Progenitor cell of endocrine pancreas (in vitro differentiated cells): ENCODE measurements at places on chromosomes 6 and 20. TPM values are rescaled to one million over a fixed set of nuclear protein-coding genes. Genes with fewer than 3 reads are reported as not detected.

DNA sequence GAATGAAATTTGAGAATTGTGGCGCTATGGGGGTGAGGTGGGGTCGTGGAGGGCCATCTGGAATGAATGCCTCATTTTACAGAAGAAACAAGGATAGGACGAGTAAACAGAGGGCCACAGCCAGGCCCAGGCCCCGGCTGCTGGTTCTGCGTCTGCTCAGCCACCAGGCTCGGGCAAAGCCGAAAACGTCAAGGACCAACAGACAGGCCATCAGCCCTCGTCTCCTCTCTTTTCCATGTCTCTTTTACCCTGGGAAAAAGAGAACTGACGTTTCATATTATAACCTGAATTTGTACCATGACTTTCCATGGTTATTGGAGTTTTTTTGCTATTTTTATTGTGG is 212.4 kb upstream of the ARID1B start:
- DNase-seq = no peak

GRCh38 chr6:107665382-107665781 is 158.7 kb downstream of the SCML4 start:
- no peak for DNase-seq

DNA sequence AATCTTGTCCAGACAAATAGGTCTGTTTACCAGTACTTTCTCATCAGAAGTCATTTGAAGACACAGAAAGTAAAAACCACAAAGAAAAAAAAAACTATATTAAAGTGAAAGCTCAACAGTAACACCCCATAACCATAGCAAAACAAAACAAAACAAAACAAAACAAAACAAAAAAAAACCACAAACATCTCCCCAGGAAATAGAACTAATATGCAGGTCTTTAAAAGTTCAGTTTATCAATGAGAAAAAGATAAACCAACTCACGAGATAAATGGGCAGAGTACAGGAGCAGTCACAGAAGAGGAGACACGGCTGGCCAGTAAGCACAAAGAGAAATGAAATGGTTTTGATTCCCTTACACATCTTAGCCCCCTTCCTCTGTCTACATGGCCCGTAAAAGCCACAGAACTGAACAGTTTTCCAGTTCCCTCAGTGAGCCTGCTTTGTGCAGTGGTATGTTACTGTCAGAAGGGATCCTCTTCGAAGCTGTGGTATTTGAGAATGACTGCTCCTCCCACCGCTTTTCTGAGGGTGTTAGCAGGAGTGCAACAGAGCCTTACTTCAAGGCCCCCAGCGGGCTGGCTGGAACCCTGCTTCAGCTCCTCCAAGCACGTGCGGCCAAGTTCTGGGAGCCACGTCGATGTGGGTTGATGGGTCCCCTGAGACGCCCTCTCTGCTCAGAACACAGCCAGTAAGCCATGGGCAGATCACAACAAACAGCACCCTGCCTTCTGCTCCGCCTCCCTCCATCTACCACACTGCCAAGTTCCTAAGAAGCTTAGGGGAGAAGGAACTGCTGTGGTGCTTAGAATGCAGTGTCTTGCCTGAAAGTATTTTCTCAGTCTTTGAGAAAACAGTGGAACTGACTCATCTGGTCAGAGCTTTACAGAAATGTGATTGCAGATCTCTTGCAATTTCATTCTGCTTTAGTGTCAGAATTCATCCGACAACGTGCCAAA is 14.0 kb downstream of the UST start:
- DNase-seq = no peak

GRCh38 chr6:165877192-165877591 is 214.2 kb upstream of the PDE10A start:
- no peak for DNase-seq

- no peak for DNase-seq
These were observed 44.9 kb upstream of the DUSP22 start for GRCh38 chr6:247351-247750.

GRCh38 chr20:10060226-10060625 is 25.4 kb downstream of the ANKEF1 start:
- no peak for DNase-seq

DNA sequence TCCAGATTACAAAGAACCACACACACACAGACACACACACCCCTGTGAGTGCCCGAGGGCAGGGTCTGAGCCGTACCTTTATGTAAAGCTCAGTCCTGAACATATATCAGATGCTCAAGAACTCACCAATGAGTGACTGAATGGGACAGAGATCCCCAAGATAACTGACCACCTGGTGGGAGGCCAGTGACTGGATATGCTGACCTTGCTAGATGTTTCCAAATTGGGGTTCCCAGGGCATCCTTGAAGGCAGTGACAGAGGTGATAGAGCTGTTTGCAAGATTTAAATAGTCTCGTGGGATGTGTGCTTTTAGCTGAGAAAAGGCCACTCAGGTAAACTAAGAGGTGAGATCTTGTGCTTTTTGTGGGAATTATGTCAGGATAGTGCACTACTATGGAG is 39.3 kb downstream of the KCNK17 start:
- no peak for DNase-seq

- no peak for DNase-seq
These were observed 47.5 kb upstream of the NHSL1 start for GRCh38 chr6:138546733-138547185.

GRCh38 chr6:76472858-76473257 is 400.4 kb upstream of the IMPG1 start:
- DNase-seq = no peak

DNA sequence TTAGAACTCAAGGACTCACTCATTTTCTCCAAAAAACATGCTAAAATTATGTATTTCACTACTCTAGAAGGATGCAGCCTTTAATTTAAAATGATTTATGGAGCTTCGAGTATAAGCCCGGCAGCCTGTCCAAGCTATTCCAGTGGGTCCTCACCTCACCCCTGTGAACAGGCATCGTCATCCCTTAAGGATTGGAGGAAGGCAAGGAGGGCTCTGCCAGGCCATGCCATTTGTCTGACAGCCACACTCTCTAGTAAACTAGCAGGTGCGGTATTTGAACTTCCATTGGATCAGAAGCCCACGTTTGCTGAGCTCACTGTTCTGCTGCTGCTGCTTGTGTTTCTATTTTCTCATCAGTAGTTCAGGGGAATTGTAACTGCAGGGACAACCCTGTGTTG is 39.8 kb upstream of the NAA20 start:
- no peak for DNase-seq

DNA sequence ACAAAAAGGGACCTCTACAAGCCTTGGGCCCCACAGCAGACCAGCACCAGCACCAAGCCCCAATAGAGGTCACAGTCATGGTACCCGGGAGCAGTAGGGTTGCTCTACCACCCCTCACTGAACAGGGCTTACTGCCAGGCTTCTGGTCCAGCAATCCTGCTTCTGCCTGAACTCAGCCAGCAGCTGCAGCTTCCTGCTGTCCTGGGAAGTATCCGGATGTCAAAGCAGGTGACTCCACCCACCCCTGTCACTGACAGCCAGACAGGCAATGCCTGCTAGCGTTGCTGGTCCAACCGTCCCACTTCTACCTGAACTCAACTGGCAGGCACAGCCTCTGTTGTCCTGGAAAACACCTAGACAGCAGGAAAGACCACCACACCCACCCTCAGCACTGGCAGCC is 47.0 kb upstream of the PCSK2 start:
- no peak for DNase-seq

GRCh38 chr6:14953836-14954235 is 292.0 kb upstream of the JARID2 start:
- no peak for DNase-seq

GRCh38 chr6:3328145-3328544 is 69.4 kb downstream of the PSMG4 start:
- DNase-seq = no peak

- DNase-seq = no peak
These were observed 662.6 kb downstream of the BCKDHB start for GRCh38 chr6:80769106-80769505.

GRCh38 chr6:154331750-154332149 is 24.9 kb downstream of the IPCEF1 start:
- no peak for DNase-seq

GRCh38 chr6:137402143-137402680 is 92.0 kb downstream of the OLIG3 start:
- no peak for DNase-seq

DNA sequence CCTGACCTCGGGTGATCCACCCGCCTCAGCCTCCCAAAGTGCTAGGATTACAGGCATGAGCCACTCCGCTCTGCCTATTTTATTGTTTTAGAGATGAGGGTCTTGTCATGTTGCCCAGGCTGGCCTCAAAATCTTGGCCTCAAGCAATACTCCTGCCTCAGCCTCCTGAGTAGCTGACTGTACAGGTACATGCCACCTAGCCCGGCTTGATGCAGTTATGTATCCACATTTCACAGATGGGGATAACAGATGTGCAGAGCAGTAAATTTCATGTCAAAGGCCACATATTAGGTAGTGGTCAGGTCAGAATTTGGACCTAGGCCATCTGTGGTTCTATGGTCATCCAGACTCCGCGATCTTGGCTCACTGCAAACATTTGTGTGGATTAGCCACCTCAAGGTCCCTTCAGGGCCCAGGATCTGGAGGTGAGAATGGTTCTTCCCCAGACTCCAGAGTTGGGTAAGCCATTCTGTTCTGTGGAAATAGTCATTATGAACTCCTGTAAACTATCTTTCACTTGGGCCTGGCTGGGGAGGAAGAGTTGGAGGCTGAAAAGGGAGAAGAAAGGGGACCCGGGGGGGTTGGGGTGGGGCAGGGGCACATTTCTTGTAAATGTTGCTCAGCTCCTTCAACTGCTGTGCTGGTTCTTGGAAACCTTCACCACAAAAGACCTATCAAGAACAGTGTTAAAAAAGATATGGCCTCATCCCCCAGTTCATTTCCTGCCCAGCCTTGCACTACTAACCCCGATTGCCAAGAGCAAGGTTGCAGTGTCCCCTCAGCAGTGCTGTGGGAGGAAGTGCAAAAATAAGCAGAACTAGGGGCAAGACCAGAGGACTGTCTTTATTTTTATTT is 13.0 kb downstream of the PIM1 start:
- DNase-seq = no peak

GRCh38 chr20:41411391-41411847 is 44.8 kb upstream of the EMILIN3 start:
- DNase-seq = no peak

GRCh38 chr6:81988871-81989270 is 236.4 kb upstream of the TENT5A start:
- no peak for DNase-seq

- no peak for DNase-seq
These were observed 193.7 kb downstream of the GJA10 start for GRCh38 chr6:90088009-90088408.

- no peak for DNase-seq
These were observed 62.6 kb upstream of the TMEM244 start for GRCh38 chr6:129923530-129924250.

GRCh38 chr6:83199173-83199862 is 6.2 kb downstream of the RWDD2A start:
- no peak for DNase-seq

- DNase-seq = no peak
These were observed 600.4 kb upstream of the JAG1 start for GRCh38 chr20:11274141-11274594.

DNA sequence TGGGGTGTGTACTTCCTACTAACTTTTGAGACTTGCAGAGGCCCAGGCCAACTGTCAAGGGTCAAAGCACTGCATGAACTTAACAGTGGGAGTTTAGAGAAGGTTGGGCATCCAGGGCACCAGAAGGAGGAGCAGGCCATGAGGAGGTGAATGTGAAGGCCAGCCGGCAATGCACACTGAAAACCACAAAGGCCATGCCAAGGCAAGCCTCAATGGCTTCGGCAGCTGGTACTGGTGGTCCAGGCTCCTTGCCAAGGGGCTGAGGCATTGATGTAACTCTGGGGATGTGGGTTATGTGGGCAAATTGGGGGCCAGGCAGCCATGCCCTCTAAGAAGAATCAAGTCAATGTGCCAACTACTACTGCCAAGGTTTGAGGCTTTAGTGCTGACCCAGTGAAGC is 222.4 kb downstream of the UNC5CL start:
- DNase-seq = no peak

- DNase-seq = no peak
These were observed 94.4 kb upstream of the PRDM1 start for GRCh38 chr6:105991561-105992314.

- DNase-seq = no peak
These were observed 257.7 kb downstream of the FARS2 start for GRCh38 chr6:5518936-5519491.

DNA sequence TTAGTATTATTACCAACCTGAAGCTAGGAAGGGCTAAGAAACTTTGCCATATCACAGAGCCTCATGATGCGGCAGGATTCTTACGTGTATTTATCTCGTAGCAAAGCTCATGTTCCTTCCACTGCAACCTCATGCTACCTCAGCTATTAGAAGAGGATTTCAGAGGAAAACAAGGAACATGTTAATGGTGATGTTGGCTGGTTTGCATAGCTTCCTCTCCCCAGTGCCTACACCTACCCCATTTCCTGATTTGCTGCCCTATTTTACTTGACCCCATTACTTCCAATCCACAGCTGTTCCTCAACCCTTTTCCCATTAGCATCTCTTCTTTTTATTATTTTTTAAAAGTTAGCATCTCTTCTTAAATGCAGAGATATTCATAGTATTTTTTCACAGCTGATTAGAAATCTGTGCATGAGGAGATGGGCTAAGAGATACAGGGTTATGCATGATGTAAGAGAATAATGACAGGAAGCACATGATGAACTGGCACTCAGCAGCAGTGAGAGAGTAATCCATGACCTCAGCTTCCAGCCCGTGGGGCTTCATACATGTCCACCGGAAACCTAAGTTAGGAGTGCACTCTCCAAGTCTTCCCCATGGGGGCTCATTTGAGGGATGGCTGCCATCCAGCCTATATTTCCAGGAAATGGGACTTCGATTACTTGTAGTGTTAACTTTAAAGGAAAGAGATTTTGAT is 106.1 kb upstream of the ASF1A start:
- DNase-seq = no peak

- no peak for DNase-seq
These were observed 985.4 kb downstream of the EPHA7 start for GRCh38 chr6:92433911-92434310.

DNA sequence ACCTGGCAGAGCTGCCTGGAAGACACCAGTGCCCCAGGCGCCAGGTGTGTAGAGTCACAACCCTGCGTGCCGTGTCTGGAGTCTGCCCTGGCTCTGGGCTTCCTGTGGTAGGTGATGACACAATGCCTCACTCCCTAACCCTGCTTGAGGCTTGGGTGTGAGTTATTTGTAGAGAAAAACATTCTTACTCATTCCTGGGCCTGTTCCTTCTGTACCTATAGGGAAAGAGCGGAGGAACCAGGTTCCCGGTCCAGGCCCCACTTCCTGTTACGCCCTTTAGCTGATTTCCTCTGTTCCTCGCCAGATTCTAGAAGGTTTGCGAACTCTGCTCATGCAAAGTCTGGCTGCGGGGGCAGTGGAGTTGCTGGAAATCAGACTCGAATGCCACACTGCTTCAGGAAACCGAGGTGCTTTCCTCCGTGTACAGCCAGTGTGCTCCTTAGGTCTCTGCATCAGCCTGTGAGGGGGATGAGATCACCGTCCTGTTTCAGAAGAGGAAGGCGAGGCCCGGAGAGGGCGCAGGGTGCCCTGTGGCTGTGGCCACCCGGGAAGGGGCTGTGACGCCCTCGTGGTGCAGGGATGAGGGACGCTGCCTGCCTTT is 67.1 kb upstream of the DUSP22 start:
- no peak for DNase-seq

ADGB gene
- 0.04 TPM in 1 of 2 replicates, not detected in the other for total RNA-seq

GPRC6A gene
- total RNA-seq = 0.11 TPM in 1 of 2 replicates, not detected in the other

CLPSL1 gene
- not detected in 2 replicates for total RNA-seq

ID4 gene
- 46.3 and 47.9 TPM in 2 replicates for total RNA-seq

DTNBP1 gene
- 17.7 and 18.7 TPM in 2 replicates for total RNA-seq

MCCD1 gene
- not detected in 2 replicates for total RNA-seq

LY6G5C gene
- total RNA-seq = 4.4 and 6.5 TPM in 2 replicates

DDO gene
- total RNA-seq = not detected in 2 replicates

DCDC2 gene
- total RNA-seq = 22.2 and 28.2 TPM in 2 replicates

PHACTR3 gene
- 1.1 and 1.4 TPM in 2 replicates for total RNA-seq

HUS1B gene
- total RNA-seq = 0.67 and 1.3 TPM in 2 replicates
